Amniotic stem cell (primary cell): ENCODE measurements at places on chromosomes 6 and 20.

GRCh38 chr6:168667428-168667805 is 226.4 kb downstream of the SMOC2 start:
- DNase-seq = no peak

- DNase-seq = no peak
Measured at GRCh38 chr6:16518265-16518664, 243.0 kb downstream of the ATXN1 start.

- no peak for DNase-seq
Measured at GRCh38 chr6:117932676-117933075, 25.6 kb downstream of the SLC35F1 start.

DNA sequence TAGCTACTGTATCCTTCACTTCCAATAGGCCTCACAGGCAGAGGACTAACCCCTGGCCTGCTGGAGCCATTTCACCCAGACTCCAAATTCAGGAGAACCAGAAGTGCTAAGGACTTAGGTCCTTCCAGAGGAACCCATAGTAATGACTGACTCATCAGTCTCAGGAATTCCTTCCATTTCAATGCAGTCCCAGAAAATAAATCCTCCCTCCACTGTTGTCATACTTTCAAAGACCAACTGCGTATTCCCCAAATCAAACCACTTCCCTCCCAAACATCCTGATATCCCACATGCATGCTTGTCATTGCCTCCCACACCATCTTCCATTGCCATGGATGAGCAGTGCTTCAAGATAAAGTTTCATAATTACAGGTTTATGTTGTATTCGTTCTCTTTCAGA is 31.8 kb upstream of the NT5E start:
- no peak for DNase-seq

- no peak for DNase-seq
Measured at GRCh38 chr20:6942266-6942665, 174.8 kb downstream of the BMP2 start.

GRCh38 chr6:43862925-43863324 is 92.9 kb downstream of the VEGFA start:
- DNase-seq = no peak

- no peak for DNase-seq
Measured at GRCh38 chr6:102981490-102982015, 1588.0 kb downstream of the GRIK2 start.

DNA sequence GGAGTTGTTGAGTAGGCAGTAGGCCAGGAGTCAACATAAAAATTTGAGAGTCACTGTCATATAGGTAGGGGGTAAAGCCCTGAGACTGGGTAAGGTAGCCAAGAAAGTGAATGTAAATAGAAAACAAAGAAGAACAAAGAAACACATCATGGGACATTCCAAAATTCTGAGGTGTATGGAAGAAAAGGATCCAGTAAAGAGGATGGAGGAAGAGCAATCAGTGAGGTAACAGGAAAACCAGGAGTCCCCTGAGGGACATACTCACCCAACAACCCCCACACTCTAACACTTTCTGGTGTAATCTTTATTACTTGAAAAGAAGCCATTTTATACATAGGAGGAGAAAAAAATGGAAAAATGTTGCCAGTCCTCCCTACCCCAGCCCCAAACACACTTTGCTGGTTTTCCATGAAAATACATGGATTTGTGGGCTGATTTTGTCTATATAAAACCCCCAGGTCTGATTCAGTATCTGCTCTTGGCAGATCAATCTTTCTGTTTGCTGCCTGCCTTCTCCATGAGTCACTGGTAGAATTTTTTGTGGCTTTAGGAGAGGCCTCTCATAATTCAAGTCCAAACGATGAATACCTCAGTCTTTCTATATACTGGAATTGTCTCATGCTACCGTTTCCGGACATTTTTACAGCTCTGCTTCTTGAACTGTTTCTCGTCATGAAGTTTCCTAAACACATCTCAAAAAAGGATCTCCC is 271.4 kb upstream of the MAN1A1 start:
- peak; percentile 62 for DNase-seq

- DNase-seq = no peak
Measured at GRCh38 chr6:73951183-73951582, 255.2 kb downstream of the CD109 start.

DNA sequence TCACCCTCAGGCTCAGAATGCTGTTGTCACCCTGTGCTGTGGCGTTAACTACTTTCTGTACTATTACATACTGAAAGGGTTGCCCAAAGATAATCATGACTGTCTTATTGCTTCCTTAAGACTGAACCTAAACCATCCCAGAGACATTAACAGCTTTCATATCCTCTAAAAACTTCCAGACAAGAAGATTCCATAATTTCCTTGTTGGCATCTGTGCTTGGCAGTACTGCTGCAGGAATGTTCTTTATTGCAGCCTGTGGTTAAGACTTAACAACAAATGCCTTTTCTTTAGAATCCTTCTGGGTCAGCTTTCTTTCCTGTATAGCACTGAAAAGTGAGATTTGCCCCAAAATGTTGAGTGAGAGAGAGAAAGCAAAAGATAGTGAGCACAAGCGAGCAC is 109.7 kb downstream of the GJA10 start:
- no peak for DNase-seq

- DNase-seq = no peak
Measured at GRCh38 chr20:19594896-19595295, 163.2 kb upstream of the RIN2 start.

DNA sequence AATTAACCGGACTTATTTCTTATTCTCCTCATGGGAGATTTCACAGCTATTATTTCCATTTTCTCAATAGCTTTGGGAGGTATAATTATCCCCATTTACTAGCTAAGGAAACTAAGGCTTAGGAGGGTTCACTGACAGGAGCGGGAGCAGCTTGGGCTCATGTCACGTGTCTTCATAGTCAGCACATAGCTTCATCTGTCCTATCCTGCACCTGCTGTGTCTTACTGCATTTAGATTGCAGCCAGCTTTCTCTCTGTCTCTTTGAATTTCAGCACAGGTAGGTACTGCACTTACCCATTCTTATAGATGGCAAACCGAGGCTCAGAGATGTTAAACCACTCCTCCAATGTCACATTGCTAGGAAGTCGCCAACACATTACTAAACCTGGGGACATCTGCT is 839.9 kb downstream of the MAFB start:
- no peak for DNase-seq

GRCh38 chr6:118354641-118355040 is 193.5 kb upstream of the PLN start:
- DNase-seq = no peak

GRCh38 chr20:58694241-58695083 is 1.9 kb downstream of the NPEPL1 start:
- DNase-seq = no peak

- no peak for DNase-seq
Measured at GRCh38 chr6:81456416-81456815, 296.1 kb downstream of the TENT5A start.

GRCh38 chr6:31037682-31038081 is 27.4 kb downstream of the MUC22 start:
- DNase-seq = peak; percentile 61

DNA sequence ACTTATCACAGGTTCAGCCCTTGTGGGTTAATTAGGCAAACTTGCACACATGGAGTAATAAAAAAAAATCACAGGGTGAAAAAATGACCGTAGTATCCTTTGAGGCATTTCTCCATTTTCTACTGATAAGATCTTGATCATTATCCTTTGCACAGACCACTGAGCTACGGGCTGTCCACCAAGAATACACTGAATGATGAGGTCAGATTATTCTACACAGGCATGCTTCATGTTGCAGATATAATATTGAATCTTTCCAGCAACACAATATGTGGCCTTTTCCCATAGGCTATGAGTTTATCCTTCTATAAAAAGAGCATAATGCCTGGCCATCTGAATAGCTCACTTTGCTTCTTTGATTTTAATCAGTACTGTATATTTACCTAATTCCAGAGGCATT is 168.9 kb downstream of the FRK start:
- no peak for DNase-seq

GRCh38 chr20:2694519-2694918 is 1.9 kb downstream of the EBF4 start:
- DNase-seq = no peak

- no peak for DNase-seq
Measured at GRCh38 chr20:47774131-47774777, 11.0 kb downstream of the SULF2 start.

DNA sequence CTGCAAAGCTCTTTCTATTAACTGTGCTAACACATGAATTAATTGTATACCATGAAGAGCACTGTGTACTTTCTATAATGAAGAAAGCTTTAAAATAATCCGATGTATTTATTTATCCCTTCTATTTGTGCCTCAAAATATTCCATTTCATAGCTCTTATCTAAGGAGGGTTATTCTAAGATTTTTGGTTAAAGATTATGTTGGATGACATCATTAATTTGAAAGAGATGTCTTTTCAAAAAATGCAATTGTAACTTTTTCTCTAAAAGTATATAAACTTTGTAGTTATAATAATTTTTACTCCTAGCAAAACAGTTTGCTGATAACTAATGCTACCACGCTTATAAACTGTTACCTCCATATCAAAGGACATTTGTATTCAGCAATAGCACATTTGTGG is 192.4 kb upstream of the HSF2 start:
- no peak for DNase-seq

DNA sequence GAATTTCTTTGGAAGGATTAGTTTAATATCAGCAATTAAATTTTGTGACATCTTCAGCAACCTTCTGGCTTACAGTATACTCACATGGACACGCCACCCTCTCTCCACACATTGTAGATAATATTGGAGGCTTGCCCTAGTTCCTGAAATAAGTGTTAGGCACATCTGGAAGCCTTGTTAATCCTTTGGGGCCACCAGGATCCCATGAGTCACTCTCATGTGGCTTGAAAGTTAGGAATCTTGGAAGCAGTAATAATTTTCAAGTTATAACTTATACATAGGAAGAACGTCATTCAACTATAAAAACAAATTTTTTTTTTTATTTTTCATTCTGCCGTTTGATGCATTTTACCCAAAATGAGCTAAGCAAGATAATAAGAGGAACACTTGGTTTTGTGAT is 20.5 kb downstream of the LAMA4 start:
- DNase-seq = no peak

- DNase-seq = no peak
Measured at GRCh38 chr6:39686976-39687375, 38.2 kb downstream of the KIF6 start.

DNA sequence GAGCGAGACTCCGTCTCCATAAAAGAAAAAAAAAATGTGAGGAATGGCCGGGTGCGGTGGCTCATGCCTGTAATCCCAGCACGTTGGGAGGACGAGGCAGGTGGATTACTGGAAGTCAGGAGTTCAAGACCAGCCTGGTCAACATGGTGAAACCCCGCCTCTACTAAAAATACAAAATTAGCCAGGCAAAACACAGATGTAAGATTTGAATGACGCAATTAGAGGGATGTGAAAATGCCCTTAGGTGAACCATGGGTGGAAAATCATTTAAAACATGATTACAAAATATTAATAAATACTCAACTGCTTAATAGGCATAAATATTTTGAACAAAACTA is 20.9 kb downstream of the COL9A3 start:
- DNase-seq = no peak

GRCh38 chr6:3151691-3152090 is 5.7 kb downstream of the TUBB2A start:
- DNase-seq = no peak

DNA sequence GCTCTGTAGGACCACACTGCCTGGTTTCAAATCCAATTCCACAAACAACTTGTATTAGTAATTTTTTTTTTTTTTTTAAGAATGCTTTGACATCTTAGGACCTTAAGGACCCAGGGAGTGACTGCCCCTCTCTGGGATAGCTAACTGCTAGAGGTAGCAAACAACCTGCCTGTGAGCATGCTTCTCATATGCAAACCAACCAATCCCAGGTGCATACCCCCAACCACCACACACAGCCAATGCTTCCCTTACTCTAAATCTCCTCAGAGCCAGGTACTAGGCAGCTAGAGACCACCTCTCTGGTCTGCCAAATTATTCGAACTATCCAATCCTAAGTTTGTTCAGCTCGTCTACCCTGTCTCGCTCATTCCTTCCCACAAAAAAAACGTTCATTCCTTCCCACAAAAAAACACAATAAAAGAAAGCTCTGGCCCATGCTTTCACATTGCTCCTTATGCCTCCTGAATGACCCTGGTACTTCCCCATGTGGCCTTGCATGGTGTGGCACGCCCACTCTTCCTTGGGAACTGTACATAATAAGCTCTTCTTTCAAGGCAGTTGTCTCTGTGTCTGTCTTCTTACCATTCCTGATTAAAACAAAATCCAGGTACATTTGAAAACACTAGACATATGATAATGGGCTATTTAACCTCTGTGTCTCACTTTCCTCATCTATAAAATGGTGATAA is 6.4 kb downstream of the SERAC1 start:
- no peak for DNase-seq

GRCh38 chr6:25312034-25312620 is 33.0 kb downstream of the CARMIL1 start:
- DNase-seq = no peak

- no peak for DNase-seq
Measured at GRCh38 chr6:134866563-134866962, 83.3 kb downstream of the ALDH8A1 start.

GRCh38 chr20:13342469-13343242 is 121.6 kb downstream of the ISM1 start:
- DNase-seq = no peak

GRCh38 chr20:12241065-12241464 is 323.4 kb downstream of the BTBD3 start:
- DNase-seq = no peak

GRCh38 chr6:12585497-12585958 is 131.0 kb upstream of the PHACTR1 start:
- DNase-seq = no peak

- DNase-seq = no peak
Measured at GRCh38 chr20:34213213-34213612, 28.0 kb upstream of the ASIP start.

DNA sequence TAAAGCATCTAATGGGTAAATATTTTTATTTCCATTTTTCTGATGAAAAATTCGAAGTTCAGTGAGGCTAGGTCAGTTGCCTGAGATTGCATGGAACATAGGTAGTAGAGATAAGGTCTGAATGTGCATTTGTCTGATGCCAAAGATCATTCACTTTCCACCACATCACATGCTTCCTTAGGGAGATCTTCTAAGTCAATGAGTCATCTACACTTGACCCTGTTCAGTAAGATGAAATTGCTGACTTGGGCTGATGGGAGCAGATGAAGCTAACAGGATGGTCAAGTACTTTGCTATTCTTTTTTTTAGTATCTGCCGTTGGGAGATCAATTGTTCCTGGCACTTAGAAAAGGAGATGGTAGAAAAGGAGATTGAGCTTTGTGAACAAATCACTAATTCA is 511.3 kb downstream of the PHF3 start:
- DNase-seq = no peak

GRCh38 chr6:39520411-39520810 is 197.9 kb upstream of the KCNK16 start:
- DNase-seq = no peak

GRCh38 chr20:1440024-1440423 is 26.6 kb downstream of the NSFL1C start:
- DNase-seq = no peak

DNA sequence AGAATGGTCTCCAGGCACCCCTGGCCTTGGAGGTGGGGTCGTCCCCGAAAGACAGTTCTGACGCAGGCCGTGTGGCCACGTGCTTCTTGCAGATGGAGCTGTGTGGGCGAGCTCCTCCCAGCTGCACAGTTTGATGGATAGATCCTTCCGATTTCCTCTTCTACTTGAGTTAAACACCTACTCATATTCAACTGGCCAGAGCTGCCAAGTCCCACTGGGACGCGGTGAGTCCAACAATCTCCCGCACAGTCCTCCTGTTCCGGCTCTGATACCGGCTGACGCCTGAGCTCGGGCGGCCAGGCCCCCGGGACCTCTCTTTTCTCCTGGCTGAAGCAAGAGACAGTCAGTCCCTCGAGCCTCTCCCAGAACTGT is 57.9 kb upstream of the DACT2 start:
- no peak for DNase-seq

- no peak for DNase-seq
Measured at GRCh38 chr6:13203145-13203544, 125.2 kb downstream of the TBC1D7 start.
